ENCODE measurements at places on chromosomes 5 and 9.

DNA sequence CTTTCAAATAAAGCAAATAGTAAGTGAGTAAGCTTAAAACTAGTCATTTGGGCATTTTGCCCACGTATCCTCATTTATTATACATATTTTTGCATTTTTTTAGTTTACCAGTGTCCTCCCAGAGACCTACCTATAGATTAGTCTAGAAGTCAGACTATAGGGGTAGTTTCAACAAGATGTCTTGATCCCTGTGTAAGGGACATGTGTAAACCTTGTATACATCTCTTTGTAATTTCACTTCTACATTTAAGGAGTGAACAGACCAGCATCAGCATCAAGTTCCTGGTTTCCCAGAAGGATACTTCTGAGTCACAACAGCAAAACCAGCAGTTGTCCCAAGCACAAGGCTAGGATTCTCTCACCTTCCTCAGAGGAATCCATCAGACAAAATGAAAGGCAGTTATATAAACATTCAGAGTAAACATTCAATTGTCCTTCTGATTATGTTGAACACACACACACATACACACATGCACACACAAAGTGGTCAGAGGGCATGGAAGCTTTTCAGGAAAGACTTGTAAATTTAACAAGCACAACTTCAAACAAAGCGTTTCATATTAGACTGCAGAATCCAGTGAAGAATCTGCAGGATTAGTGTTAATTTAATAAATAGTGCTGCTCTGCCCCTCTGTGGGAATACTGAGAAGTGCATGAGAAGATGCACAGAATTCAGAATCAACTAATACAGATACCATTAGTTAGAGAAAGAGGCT is 55.4 kb downstream of the HINT1 start:
- DNase-seq = no peak

- DNase-seq = no peak
Observed at GRCh38 chr9:97365634-97366033, 46.3 kb upstream of the TDRD7 start.

DNA sequence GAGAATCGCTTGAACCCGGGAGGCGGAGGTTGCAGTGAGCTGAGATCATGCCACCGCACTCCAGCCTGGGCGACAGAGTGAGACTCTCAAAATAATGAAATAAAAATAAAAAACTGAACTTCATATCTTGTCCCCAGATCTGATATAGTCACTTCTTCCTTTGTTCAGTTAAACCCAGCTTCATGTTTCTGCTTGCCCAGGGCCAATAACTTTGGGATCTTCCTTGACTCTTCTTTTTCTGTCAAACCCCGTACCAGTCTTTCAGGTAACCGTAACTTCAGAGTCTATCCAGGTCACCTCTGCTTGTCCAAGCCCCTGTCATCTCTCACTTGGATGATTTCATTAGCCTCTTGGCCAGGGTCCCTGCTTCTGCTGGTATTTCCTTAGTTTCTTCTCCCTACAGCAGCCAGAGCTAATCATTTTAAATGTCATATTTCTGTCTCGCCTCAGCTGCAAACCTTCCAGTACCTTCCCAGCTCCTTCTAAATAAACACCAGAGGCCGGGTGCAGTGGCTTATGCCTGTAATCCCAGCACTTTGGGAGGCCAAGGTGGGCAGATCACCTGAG is 19.7 kb upstream of the ABL1 start:
- no peak for DNase-seq

DNA sequence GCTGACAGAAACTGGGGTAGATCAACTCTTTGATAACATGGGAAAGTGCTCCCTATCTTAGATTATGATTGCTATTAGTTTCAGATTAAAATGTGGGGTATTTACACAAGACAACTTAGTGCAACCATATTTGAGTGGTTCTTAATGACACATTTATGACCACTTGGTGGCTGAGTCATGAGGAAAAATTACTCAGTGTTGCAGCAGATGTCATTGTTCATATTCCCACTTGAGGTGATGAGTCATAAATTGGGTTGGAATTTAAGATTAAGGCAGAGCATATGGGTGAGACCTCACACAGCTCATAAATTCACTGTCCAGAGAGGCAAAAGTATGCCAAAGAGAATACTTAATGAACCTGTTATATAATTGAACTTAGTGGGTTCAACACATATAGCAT is 408.3 kb downstream of the DMRT2 start:
- DNase-seq = no peak

GRCh38 chr5:67181648-67182221 is 14.9 kb downstream of the CD180 start:
- DNase-seq = no peak

- DNase-seq = no peak
Observed at GRCh38 chr5:90709323-90710155, 150.9 kb downstream of the ADGRV1 start.

DNA sequence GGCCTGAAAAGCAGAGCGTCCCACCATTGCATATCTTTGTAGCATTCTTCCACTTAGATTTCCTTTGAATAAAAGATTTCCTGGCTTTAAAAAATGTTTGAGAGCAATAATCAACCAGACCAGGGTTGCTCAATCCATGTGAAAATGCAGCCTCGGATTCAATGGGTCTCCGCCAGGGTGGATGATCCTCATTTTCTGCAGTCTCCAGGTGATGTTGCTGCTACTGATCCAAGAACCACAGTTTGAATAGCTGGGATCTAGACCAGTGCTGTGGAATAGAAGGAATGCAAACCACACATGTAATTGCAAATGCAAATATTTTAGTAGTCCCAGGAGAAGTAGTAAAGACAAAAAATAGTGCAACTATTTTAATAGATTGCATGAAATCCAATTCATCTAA is 317.6 kb downstream of the IRX1 start:
- DNase-seq = no peak

DNA sequence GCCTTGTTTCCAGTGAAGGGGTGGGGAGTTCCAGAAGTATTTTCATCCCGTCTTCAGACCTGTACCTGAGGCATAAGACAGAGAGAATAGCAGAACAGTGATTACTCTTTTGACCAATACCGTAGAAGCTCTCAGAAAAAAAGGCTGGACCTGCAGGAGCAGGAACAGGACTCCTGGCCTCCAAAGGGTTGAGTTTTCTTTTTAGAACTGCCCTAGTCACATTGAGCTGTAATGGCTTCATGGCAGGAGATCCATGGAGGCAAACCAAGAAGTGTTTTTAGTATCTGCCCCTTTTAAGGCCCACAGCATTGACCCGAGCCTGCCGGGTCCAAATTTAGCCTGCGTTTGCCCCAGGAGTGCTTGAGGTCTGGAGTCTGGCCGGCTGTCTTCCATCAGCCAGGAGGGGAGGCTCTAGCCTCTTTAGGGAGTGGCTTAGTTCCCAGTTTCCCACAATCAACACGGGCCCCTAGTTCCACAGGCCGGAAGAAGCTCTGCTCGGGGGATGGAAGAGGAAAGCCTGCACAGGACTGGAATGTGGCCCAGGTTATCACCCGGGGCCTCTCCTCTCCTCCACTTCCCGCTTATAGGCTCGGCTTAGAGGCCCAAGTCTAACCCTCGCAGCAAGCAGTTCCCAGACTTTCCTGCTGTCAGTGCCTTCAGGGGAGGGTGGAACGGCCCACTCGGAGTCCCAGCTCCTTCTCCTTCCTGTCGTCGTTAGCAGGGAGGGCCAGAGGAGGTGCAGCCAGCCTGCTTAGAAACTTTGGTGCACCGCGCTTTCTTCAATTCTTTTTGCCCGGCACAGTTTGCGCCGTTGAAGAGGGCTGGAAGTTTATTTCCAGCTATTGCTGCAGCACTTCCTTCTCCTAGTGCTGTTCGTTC is 80.7 kb downstream of the C9orf152 start:
- DNase-seq = no peak

DNA sequence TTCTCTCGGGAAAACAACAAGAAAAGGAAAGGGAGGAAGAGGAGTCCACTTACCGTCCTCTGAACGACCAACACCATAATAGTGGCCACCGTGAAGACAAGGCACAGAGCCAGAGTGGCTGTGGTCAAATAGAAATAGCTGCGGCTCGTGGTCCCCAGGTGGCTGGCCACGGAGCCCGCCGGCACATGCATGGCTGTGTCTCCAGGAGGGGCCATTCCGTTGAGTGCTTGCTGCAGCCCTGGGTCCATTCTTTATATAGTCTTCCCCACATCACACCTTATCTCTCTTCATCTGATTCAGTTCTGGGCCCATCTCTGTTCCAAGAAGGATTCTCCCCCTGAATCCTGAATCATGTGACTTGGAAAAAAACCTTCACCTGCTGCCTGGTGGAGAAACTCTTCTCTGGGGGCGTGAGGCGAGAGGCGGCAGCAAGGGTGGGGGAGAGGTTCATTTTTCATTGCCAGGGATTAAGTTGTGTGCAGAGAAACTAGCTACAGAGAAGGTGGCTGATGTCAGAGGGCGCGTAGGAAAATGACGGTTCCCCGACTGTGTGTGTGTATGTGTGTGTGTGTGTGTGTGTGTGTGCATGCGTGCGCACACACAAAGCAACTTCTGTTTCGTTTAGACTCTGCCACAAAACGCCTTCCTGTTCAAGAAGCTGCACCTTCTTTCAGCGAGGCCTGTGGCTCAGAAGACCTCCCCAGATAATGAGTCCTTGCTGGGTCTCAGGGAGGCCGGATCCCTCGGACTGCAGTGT is at the start of gene TNFSF8:
Gene TNFSF8, minus strand, starts transcription at position 536 of the 757 bp plus-strand sequence. Its CDS starts 288 bp downstream, at position 248.
- peak; percentile 81 for DNase-seq

DNA sequence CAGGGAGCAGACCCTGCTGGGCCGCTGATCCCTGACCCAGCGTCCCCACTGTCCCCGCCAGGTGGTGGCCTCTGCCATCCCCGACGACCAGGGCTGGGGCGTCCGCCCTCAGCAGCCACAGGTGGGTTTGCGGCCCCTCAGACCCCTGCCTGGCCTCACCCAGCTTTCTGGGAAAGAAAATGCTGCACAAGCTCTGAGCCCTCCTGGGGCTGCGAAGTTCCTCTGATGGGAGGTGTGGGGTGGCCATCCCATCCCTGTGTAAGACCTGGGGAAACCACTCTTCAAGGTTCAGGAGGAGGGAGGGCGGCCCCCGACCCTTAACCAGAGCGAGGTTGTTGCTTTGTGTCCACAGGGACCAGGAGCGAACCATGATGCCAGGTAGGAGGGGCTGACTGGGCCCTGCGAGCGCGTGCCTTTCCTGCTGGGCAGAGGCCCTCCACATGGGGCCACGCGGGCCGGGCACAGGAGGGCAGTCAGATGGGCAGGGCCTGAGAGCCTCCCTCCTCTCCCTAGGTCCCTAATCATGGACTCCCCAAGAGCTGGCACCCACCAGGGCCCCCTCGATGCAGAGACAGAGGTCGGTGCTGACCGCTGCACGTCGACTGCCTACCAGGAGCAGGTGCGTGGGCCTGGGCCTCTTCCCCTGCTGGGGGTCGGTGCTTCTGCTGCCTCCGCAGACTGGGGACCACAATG is 7.7 kb downstream of the NOXA1 start:
- no peak for DNase-seq

DNA sequence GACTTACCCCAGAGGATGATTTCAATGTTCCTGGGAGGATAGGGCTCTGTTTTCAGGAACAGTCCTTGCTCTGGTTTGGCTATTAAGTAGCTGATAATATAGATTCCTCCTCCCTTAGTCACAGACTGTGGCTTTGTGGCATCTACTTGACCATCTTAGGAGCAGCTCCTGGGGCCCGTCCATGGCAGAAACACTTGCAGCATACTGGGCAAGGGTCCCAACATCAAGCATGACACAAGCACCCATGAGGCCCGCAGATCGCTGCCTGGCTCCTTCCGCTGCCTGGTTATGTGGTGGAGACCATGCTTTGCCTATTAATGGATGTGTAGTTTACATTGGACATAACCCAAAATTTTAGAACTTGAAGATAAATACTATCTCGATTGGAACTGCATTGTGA is 170.1 kb downstream of the ICE1 start:
- DNase-seq = no peak

- DNase-seq = no peak
Observed at GRCh38 chr5:26757941-26758340, 280.4 kb downstream of the CDH9 start.

DNA sequence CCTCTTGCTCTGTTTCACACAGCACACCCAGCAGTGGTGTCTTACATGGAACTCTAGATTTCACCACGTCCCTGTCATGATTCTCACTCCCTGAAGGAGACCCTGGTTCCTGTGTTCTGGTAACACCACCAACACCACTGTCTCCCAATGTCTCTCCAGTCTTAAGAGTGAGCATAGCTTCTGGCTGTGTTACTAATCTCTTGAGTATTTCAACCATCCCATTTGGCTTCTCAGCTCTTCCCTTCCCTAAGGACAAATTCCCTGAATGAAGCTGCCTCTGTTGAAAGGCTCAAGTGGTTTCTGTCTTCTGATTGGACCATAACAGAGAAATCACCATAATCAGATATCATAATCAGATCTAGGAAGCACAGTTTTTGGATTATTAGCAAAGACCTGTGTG is 311.8 kb downstream of the DNAH5 start:
- DNase-seq = no peak

- no peak for DNase-seq
Observed at GRCh38 chr9:90579181-90579580, 63.4 kb downstream of the DIRAS2 start.

- no peak for DNase-seq
Observed at GRCh38 chr9:76358628-76359280, 35.5 kb downstream of the RFK start.

DNA sequence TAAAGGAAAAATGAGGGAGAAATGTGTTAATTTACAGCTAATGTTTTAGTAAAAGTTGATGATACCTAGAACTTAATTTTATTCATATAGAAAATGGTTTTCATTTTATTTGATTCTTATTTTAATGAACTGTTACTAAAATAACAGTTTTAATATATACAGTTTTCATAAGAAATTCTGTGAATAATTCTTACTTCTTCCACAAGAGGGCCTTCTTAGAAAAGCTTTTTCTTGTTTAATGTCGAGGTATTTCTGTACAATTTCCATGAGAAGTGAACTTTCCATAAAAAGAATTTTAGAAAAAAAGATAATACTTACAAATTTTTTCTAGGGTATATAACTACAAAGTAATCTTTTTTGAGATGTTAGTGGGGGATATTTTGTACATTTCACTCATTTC is 73.9 kb downstream of the KLF9 start:
- DNase-seq = no peak

GRCh38 chr9:82124090-82124489 is 135.5 kb downstream of the SPATA31D1 start:
- DNase-seq = no peak

- DNase-seq = no peak
Observed at GRCh38 chr9:33232815-33233214, 7.2 kb upstream of the SPINK4 start.

GRCh38 chr9:38441347-38442085 is 17.3 kb upstream of the IGFBPL1 start:
- DNase-seq = no peak

All from activated T-cell treated with anti-CD3 and anti-CD28 coated beads, Interleukin-2, amount 50 U/mL, for 48 hours (primary cell).